ENCODE measurements at places on chromosomes 16 and 17.

- DNase-seq: no peak
These were observed 53.5 kb downstream of the ABR start for GRCh38 chr17:1126250-1126797.

- no peak for DNase-seq
These were observed 12.5 kb downstream of the CEP295NL start for GRCh38 chr17:78890498-78890897.

GRCh38 chr17:29716566-29716965 is 93.9 kb upstream of the CORO6 start:
- no peak for DNase-seq

DNA sequence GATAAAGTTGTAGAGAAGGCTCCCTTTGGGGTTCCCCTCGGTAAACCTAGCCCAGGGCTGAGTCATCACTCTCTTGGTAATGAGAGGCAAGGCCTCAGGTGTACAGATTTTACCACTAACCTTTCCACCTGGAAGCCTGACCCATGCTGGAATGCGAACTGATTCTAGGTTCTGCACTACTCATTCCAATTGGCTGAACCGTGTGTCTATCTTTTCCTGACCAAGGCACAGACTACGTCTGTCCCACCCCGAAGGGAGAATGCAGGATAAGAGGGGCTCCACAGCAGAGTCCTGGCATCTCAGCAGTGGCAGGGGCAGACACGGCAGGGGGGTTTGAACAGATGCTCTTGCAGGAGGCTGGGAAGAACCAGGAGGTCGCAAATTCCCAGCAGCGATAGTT is 65.4 kb upstream of the B4GALNT2 start:
- no peak for DNase-seq

Measured in pancreas (tissue), 10 donors.